Bladder microvascular endothelial cell (primary cell): ENCODE measurements at places on chromosomes 11 and 22. TPM values are rescaled to one million over a fixed set of nuclear protein-coding genes. Genes with fewer than 3 reads are reported as not detected.

GP1BB gene
- 0.65 and 3.3 TPM in 2 replicates for total RNA-seq

MRPL21 gene
- total RNA-seq: 58.9 and 69.9 TPM in 2 replicates

FAM111B gene
- total RNA-seq: 13.9 and 31.7 TPM in 2 replicates

SCO2 gene
- 1.8 and 5.8 TPM in 2 replicates for total RNA-seq

BIRC2 gene
- total RNA-seq: 30.3 and 55.6 TPM in 2 replicates

MMP8 gene
- not detected in 2 replicates for total RNA-seq

PHF21B gene
- not detected in 2 replicates for total RNA-seq

CDC45 gene
- 28.6 and 29.6 TPM in 2 replicates for total RNA-seq

MIOX gene
- not detected in 2 replicates for total RNA-seq

PARVA gene
- 10.7 and 32.7 TPM in 2 replicates for total RNA-seq

GALR3 gene
- total RNA-seq: not detected in 2 replicates

SEC14L6 gene
- total RNA-seq: 0.13 TPM in 1 of 2 replicates, not detected in the other

CATSPER1 gene
- total RNA-seq: 0.16 TPM in 1 of 2 replicates, not detected in the other

ANKK1 gene
- total RNA-seq: not detected in 2 replicates

MIAT gene
- 0.16 and 0.82 TPM in 2 replicates for total RNA-seq

LYVE1 gene
- 1.4 and 15.5 TPM in 2 replicates for total RNA-seq

TMEM223 gene
- 11.3 and 11.5 TPM in 2 replicates for total RNA-seq

MIEF1 gene
- total RNA-seq: 12.6 and 20.1 TPM in 2 replicates

CADM1 gene
- total RNA-seq: 0.81 and 6.3 TPM in 2 replicates

PNPLA3 gene
- 0.49 and 1.7 TPM in 2 replicates for total RNA-seq

SPATA19 gene
- total RNA-seq: not detected in 2 replicates

OR8U1 gene
- total RNA-seq: not detected in 2 replicates

OR52N4 gene
- not detected in 2 replicates for total RNA-seq

C11orf16 gene
- not detected in 2 replicates for total RNA-seq

TSSK2 gene
- total RNA-seq: not detected in 2 replicates

RHOG gene
- 11.0 and 19.6 TPM in 2 replicates for total RNA-seq

RAB38 gene
- 1.9 and 2.1 TPM in 2 replicates for total RNA-seq

TRIM5 gene
- total RNA-seq: 48.6 and 116 TPM in 2 replicates

CNGA4 gene
- total RNA-seq: not detected in 2 replicates

POLDIP3 gene
- 19.6 and 35.7 TPM in 2 replicates for total RNA-seq

GSTT2 gene
- not detected in 2 replicates for total RNA-seq

CBLIF gene
- total RNA-seq: not detected in 2 replicates

ABCG4 gene
- total RNA-seq: under 0.01 TPM in 1 of 2 replicates, not detected in the other
